Tracheal epithelial cell (primary cell): ENCODE measurements at places on chromosomes 7 and 10. TPM values are rescaled to one million over a fixed set of nuclear protein-coding genes. Genes with fewer than 3 reads are reported as not detected.

Gene NACAD
- under 0.01 and 0.96 TPM in 2 replicates for total RNA-seq

Gene ABCC2
- 0.21 and 0.96 TPM in 2 replicates for total RNA-seq

Gene ERVW-1
- not detected in 2 replicates for total RNA-seq

Gene NKX2-3
- total RNA-seq: not detected in 2 replicates

Gene STAG3
- total RNA-seq: 0.72 and 1.3 TPM in 2 replicates

Gene AKR1B15
- total RNA-seq: 0.24 TPM in 1 of 2 replicates, not detected in the other

Gene DLX6
- total RNA-seq: not detected in 2 replicates

Gene MBL2
- not detected in 2 replicates for total RNA-seq

Gene OPN1SW
- total RNA-seq: not detected in 2 replicates

Gene SUFU
- 0.72 and 1.3 TPM in 2 replicates for total RNA-seq

Gene MRLN
- not detected in 2 replicates for total RNA-seq

Gene PKD2L1
- total RNA-seq: not detected in 2 replicates

Gene ITGB8
- total RNA-seq: 24.9 and 87.0 TPM in 2 replicates

Gene CACNA2D1
- total RNA-seq: 0.64 and 1.9 TPM in 2 replicates

Gene C10orf95
- 3.1 and 5.1 TPM in 2 replicates for total RNA-seq

Gene RNF32
- total RNA-seq: 1.2 and 2.8 TPM in 2 replicates

Gene CPA2
- total RNA-seq: 0.43 TPM in 1 of 2 replicates, not detected in the other

Gene IFIT1B
- total RNA-seq: not detected in 2 replicates

Gene LIPN
- total RNA-seq: not detected in 2 replicates

Gene AZGP1
- 0.21 and 0.48 TPM in 2 replicates for total RNA-seq

Gene SNCG
- 2.2 and 22.0 TPM in 2 replicates for total RNA-seq

Gene IQUB
- total RNA-seq: 0.24 and 0.43 TPM in 2 replicates

Gene CXCL12
- 0.48 TPM in 1 of 2 replicates, not detected in the other for total RNA-seq
